ENCODE measurements at places on chromosomes 16 and 17.

- DNase-seq: no peak
Observed at GRCh38 chr17:30112794-30113193, 3.8 kb upstream of the NSRP1 start.

DNA sequence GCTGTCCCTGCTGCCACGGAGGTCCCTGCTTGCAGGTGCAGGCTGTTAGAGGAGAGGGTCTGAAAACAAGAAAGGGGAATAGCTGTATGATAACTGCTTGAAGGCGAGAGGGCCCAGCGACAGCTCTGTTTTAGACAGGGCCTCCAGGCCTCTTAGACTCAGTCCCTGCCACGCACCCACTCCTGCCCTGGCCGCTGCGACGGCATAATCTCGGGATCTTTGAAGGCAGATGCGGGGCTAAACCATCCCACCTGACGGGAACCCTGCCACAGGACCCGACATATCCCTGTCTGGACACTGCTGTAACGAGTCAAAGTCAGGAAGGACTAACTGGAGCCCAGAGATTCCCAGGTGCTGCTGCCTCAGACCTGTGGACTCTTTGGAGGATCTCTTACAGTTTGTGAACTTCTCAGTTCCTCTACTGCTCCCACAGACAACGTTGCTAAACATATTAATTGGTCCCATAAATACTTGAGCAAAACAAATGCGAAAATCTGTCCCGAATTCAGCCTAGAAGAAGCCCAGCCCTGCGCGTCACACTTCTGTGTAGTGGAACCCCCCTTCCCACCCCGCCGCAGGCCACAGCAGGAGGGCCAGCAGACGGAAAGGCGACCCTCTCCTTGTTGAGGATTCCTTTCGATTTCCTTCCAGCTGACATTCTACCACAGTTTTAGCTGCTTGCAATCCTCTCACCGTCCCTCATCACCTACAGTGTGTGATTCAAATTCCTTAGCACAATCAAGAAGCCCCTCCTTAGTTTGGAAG is 998 bp upstream of the TMEM11 start:
- no peak for DNase-seq

- DNase-seq: peak; percentile 65
Observed at GRCh38 chr17:44187131-44187899, 543 bp downstream of the TMUB2 start.

DNA sequence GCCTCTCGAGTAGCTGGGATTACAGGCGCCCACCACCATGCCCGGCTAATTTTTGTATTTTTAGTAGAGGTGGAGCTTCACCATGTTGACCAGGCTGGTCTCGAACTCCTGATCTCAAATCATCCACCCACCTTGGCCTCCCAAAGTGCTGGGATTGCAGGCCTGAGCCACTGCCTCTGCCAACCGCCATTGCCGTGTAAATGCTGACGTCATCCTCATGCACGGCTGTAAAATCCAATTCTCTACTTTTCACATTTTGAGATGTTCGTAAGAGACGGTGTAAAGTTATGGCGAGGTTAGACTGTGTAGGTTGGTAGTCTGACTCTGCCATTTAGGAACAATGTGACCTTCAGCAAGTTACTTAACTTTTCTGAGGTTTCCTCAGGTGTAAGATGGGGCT is 1.7 kb upstream of the DNAJA2 start:
- DNase-seq: no peak

DNA sequence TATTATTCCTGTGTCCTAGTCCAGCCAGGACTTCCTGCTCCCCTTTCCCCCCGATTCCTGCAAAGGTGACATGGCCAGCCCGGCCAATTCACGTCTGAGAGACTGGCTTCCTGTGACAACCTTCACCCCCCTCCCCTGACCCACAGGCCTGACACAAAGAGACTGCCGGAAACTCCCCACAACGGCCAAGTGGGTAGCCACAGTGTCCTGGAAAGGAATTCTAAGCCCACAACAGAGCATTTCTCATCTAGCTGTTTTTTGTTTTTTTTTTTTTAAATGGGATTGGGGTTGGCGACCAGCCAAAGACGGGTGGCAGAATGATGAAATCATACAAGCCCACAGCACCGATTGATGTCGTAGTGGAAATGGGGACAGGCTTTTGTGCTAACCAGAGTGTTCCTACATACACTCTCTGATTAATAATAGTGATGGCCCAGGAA is 2.8 kb upstream of the XAF1 start:
- no peak for DNase-seq

DNA sequence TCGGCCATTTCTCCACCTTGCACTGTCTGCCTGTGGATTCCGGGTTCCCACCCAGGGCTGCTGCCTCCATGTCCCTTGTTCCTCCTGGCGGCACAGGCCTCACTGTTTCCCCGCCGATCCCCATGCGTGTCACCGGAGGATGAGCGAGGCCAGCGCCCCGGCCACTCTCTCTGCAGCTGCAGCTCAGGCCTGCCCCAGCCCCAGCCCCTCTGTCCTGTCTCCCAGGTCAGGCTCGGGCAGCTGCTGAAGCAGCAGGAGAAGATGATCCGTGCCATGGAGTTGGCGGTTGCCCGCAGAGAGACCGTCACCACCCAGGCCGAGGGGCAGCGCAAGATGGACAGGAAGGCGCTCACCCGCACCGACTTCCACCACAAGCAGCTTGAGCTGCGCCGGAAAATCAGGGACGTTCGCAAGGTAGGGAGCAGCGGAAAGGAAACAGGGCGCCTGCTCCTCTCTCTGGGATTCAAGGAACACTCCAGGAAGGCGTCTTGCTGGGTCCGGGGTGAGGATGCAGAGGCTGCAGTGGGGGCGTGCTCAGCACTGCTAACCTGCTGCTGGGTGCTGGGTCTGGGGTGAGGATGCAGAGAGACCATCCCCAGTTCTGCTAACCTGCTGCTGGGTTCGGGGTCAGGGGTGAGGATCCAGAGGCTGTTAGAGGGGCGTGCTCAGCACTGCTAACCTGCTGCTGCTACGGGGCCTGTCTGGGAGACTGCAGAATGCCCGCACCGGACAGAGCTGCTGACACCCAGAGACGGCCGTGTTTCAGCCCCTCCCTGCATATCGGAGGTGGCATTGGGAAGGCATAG is 6.1 kb upstream of the GAA start:
- DNase-seq: no peak

Data from GM18507 (cell line).